ENCODE measurements at places on chromosomes 4 and X.

- no peak for DNase-seq
These were observed 62.6 kb upstream of the KLF3 start for GRCh38 chr4:38601244-38601915.

- no peak for DNase-seq
These were observed 30.8 kb downstream of the DAPP1 start for GRCh38 chr4:99847362-99847976.

DNA sequence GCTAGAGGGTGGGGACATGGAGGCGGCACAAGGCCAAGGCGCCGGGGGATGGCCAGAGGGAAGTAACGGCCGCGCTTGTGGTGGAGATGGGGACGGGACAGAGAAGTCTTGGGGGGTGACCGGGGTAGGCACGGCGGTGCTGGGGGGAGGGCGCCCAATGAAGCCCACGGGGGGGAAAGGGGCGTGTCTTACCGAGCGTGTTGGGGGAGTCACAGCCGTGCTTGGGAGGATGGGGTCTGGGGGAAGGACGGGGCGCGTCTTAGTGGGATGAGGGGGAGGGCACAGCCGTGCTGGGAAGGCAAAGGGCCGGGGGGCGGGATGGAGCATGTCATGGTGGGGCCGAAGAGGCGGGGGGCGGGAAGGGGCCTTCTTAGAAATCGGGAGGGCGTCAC, 952 bp downstream of the ARSD start:
- DNase-seq = no peak

DNA sequence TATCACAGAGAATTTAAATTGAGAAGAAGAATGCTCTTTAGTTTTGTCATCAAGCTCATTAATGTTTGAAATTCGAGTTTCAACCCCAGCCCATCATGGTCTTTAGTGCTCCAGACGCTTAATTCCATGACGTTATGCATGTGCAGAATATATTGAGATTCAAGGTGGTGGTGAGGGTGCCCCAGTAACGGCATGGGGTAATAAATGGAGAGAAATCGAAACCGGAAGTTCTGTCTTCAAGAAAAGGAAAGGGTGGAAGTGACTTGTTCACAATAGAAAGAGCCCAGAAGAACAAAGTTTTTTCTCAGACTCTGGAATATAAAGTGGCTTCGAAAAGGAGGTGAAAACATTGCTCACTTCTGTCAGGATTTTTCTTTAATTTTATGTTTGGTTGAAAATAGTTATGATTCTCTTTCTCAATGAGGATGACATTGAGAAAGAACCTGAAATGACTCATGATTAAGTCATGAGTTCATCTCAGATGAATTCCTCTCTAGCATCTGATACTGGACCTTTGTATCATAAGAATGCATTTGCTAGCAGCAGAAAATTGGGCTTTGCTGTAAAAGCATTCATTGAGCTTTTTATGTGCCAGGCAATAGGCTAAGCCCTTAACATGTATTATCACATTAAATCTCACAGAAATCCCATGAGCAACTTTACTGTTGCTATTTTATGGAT, 779 bp upstream of the DDX60L start:
- DNase-seq = no peak

- no peak for DNase-seq
These were observed 65.0 kb downstream of the SCD5 start for GRCh38 chr4:82733636-82734035.

DNA sequence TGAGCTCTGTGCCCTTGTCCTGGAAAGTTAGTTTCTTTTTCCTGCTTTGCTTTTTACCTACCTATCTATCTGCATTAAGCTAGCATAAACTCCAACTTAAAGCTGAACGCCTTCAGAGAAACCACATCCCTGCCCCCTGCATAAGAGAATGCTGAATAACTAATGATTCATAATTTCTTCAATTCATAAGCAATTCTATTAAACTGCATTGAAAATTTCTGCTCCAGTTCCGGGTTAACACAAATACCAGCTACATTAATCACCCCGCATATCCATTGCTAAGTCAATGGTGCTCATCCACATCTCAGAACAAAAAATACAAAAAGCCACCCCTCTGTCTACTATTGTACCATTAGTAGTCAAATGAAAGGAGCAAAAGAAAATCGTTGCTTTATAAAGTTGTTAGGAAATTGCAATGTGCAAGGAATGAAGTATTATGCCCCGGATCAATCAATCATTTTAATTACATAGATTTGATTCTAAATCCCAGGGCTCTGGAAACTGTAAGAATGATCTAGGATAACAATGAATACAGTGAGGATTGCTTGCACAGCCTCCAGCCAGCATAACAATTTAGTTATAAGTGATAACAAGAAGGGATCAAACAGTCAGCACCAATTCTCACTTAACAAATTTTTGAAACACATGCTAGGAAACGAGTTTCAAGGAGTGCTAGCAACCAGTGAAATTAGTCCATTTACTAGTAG, 106.8 kb downstream of the ELOVL6 start:
- DNase-seq = no peak

DNA sequence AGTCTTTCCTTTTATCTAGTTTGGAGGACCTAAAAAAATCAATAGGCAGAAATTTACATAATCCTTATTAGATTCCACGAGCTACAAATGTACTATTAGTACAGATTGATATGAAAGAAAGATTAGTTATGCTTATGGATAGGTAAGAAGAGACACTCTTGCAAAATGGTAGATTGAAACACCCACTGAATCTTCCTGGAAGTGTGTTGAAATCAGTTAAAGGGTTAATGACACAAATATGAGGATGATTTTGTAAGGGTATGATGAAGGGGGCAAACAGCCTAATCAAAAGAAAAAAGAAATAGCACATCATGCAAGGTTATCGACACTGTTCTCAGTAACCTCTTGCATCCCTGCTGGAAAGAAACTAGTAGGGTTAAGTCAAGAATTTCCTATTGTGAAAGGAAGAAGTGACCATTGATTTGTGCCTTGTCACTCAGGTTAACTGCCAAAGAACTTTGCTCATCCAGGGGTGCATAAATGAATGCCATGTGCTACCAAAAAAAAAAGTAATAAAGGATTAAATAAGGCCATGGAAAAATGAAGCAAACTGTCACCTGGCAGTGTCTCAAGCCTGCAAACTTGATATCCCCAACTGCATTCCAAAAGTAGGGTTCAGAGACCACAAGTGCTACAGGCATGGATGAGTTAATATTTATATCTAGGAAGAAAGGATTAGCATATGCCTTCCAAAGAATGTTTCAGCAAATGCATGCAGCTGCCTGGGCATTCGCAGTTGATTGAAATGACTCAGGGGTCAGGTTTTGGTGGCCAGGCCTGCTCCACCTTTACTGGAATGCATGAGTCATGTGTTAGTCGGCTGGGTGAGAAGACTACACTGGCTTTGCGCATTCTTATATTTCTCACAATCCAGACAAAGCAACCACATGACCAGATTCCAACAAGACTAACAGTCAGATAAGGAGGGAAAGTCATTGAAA, 78.3 kb upstream of the ATXN3L start:
- DNase-seq = peak; percentile 16

DNA sequence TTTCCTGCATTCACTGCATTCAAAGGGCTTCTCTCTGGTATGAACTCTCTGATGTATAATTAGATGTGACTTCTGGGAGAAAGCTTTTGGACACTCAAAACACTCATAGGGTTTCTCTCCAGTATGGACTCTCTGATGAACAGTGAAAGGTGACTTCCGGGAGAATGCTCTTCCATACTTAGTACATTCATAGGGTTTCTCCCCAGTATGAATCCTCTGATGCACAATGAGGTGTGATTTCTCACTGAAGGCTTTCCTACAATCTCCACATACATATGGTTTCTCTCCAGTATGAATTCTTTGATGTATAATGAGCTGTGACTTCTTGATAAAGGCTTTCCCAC, 12.2 kb downstream of the ZNF630 start:
- no peak for DNase-seq

- DNase-seq = no peak
These were observed 726.9 kb downstream of the GRID2 start for GRCh38 chr4:93030670-93031069.

- DNase-seq = no peak
These were observed 158.2 kb upstream of the DDIT4L start for GRCh38 chr4:100348473-100348872.

DNA sequence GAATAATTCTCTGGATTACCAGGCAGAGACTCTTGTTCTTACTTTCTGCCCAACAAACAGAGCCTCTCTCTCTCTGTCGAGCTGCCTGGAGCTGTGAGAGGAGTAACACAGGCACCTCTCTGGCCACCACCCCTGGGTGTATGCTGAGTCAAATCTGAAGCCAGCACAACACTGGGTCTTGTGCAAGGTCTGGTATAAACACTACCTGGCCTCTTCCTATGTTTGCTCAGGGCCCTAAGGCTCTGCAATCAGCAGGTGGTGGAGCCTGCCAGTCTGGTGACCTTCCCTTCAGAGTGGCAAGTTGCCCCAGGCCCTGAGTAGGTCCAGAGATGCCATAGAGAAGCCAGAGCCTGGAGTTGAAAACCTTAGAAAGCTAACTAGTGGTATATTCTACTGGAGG, 139.9 kb downstream of the CPXCR1 start:
- no peak for DNase-seq

GRCh38 chr4:143358923-143359643, 22.4 kb downstream of the GAB1 start:
- DNase-seq = no peak

- DNase-seq = no peak
These were observed 158.3 kb downstream of the LDB2 start for GRCh38 chr4:16739997-16740624.

DNA sequence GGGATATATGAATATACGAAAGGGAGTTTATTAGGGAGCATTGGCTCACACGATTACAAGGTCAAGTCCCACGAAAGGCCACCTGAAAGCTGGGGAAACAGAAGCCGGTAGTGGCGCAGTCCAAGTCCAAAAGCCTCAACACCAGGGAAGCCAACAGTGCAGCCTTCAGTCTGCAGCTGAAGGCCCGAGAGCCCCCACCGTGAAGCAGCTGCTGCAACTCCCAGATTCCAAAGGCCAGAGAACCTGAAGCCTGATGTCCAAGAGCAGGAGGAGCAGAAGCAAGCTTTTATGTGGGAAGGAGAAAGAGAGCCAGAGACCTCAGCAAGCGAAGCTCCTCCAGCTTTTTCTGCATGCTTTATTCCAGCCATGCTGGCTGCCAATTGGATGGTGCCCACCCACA, 275.8 kb downstream of the PTTG2 start:
- no peak for DNase-seq

DNA sequence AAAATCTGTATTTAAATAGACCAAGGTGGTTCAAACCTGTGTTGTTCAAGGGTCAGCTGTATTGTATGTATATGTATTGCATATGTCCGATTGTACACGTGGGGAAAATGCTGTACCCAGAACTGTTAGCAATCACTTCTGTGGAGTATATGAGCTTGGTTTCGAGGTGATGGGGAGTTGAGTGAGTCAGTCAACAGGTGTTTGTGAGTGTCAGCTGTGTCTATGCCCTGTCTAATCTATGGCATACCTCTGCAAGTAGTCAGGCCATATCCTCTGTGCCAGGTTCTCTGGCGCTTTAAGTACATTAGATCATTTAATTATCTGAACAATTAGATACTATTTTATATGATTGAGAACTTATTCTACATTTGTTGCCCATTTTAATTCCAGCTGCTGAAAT, 7.4 kb downstream of the ZRSR2 start:
- no peak for DNase-seq

- DNase-seq = no peak
These were observed 20.9 kb downstream of the APOOL start for GRCh38 chrX:85024562-85024961.

- DNase-seq = no peak
These were observed 9.5 kb downstream of the HHIP start for GRCh38 chr4:144655491-144655890.

GRCh38 chrX:3326681-3327080, 19.8 kb downstream of the MXRA5 start:
- DNase-seq = no peak

DNA sequence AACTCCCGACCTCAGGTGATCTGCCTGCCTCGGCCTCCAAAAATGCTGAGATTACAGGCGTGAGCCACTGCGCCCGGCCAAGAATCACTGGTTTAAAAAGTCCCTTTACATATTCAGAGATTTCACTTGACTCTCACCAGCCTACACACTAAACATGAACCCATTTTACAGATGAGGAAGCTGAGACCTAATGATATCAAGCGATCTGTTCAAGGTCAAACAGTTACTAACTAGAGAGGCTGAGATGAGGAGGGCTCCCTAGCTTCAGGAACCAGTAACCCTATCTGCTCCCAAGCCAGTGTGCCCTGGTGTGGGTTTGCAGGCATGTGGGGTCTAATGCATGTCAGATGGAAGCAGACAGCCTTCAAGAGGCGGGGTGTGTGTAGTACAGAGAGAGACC, 59.6 kb upstream of the AFAP1 start:
- no peak for DNase-seq

GRCh38 chr4:167114416-167114971, 119.8 kb downstream of the SPOCK3 start:
- DNase-seq = no peak

DNA sequence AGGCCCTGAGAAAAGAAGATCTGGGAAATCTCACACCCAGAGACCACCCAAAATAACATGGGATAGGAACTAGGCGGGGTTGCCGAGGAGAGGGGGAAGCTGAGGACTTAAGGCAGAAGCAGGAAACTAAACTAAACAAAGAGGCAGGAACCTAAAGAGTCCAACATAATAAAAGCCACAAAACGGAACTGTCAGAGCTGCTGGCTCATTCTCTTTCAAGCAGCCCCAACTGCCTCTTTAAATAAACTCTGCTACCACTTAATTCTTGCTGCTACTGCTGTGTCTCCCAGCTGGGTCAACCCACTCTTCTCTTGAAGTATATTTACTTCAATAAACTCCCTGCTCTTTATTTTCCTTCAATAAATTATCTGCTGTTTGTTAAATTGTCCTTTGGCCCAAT, 44.5 kb downstream of the MAGEB16 start:
- DNase-seq = no peak

DNA sequence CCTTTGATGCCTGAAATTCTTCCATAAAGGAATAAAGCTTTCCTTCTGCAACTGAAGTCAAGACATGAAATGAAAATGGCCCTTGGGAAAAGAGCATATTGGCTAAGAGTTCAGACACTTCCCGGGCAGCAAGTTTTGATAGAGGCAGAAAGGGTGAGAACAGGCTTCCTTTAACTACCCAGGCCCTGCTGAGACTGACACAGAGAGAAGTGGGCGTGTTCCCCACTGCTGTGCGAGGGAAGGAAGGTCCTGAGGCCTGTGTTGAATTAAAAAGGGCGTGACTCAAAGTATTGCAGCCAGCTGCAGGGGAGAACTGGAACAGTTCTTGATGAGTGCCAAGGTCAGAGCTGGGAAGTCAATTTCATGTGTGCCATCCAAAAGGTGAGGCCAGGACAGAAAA, 33.9 kb upstream of the ADGRG2 start:
- no peak for DNase-seq

- no peak for DNase-seq
These were observed 140.3 kb downstream of the SH3KBP1 start for GRCh38 chrX:19746919-19747651.

DNA sequence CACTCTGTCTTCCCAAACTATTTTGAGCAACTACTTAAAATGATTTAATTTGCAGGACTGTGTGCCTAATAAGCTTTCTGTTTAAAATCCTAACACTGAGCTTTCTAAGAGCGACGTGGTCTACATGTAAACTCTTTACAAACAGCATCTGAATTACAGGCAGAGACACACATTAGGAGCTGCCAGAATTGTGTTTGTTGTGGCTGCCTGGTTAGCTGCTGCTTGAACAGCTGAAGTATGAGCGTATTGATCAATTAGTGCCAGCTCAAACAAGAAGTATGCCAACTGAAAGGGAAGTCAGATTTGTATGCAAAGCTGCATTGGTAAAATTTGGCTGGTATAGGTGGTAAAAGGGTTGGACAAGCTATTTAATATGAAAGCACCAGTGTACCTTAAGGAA, 384.4 kb downstream of the PCDH7 start:
- no peak for DNase-seq

GRCh38 chr4:25873632-25874129, 10.9 kb upstream of the SEL1L3 start:
- DNase-seq = no peak

All from stimulated activated CD4-positive, alpha-beta T cell treated with anti-CD3 and anti-CD28 coated beads, TNF-alpha, amount 100 ng/mL, for 24 hours (primary cell).